ENCODE measurements at places on chromosomes 16 and 17.
A peak's percentile ranks its signal among the peaks of the same experiment; 100 is the strongest.

DNA sequence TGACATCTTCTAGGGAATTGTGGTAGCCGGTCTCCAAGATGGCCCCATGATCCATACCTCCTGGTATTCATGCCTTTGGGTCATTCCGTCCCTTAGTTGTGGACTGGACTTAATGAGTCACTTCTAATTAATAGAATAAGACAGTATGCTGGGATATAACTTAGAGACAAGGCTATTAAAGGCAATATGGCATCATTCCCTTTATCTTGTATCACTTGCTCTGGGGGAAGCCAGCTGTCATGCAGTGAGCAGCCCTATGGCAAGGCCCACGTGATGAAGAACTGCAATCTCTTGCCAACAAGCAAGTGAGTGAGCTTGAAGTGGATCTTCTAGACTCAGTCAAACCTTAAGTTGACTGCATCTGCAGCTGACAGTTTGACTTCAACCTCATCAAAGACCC is 97.8 kb upstream of the MED13 start:
- DNase-seq = peak; percentile 23

- peak; percentile 66 for DNase-seq
Measured at GRCh38 chr17:75632863-75633485, at the start of gene SMIM5. Gene SMIM5, plus strand, starts transcription at chr17:75633434. Its CDS starts 6,768 bp downstream, at chr17:75640202.

DNA sequence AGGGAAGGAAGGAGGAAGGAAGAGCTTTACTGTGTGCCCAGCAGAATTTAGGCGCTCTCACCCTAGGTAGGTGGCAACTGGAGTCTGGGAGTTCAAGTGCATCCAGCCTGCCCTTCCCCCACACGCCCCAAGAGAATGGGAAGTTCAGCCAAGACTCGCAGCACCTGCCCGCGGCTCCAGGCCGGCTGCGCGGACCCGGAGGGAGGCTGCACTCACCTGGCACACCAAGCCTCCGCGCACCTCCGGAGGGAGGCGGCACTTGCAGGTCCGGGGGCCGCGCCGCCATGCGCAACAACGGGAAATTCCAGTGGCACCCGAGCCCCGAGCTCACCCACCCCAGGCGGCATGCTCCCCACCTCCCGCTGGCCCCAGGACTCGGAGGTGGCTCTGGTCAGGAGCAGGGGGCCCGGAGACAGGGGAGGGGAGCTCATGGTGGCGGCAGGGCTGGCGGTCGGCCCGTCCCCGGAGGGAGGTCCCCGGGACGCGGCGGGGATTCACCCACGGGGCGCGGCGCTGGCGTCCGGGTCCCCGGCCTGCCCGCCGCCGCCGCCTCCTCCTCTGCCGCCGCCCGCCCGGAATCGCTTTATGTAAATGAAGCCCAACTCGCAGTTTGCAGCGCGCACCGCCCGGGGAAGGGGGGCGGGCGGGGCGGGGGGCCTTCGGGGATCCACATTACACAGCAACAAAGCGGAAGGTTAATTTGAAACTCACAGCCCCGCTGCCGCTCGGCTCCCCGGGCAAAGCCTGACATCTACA is at the start of gene ZFHX3:
TSS of gene ZFHX3 (minus strand) at position 593 of the 756 bp plus-strand sequence. CDS start 87,983 bp downstream, outside the sequence.
- DNase-seq = no peak

GRCh38 chr17:16999931-17000625 is 28.2 kb upstream of the TNFRSF13B start:
- DNase-seq = no peak

DNA sequence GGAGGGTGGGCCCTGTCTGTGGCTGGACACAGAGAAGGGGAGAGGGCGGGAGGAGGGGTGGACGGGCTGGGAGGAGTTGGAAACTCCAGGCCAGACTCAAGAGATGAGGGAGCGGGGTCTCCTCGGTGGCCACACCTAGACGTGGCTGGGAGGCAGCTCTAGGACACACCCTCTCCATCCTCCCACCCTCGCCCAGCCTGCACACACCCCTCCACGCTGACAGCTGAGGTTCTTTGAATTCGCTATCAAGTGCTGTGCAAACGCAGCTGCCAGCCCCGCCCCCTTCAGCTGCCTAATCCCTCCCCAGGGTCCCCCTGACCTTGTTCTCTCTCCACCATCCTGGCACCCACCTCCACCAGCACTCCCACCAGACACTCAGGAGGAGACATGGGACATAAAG is 48.7 kb downstream of the DNAH17 start:
- DNase-seq = peak; percentile 42

DNA sequence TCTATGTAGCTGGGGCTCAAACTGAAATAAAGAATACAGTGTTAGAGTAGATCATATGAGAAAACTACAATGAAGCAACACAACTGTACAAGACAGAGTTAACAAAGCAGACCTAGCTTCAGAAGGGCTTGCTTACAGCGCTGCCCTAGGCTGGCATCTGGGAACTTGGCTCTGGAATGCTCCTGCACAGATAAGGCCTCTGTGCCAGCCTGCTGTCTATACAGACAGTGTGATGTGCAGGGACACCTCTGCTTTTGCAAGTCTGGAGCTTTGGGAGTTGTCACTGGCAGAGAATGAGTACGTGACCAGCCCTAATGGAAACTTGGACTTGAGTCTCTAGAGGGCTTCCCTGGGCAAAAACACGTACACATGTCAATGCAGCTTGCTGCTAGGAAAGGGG is 32.1 kb upstream of the SLC38A8 start:
- DNase-seq = no peak

- DNase-seq = peak; percentile 54
Measured at GRCh38 chr17:80008383-80008840, 27.3 kb downstream of the TBC1D16 start.

DNA sequence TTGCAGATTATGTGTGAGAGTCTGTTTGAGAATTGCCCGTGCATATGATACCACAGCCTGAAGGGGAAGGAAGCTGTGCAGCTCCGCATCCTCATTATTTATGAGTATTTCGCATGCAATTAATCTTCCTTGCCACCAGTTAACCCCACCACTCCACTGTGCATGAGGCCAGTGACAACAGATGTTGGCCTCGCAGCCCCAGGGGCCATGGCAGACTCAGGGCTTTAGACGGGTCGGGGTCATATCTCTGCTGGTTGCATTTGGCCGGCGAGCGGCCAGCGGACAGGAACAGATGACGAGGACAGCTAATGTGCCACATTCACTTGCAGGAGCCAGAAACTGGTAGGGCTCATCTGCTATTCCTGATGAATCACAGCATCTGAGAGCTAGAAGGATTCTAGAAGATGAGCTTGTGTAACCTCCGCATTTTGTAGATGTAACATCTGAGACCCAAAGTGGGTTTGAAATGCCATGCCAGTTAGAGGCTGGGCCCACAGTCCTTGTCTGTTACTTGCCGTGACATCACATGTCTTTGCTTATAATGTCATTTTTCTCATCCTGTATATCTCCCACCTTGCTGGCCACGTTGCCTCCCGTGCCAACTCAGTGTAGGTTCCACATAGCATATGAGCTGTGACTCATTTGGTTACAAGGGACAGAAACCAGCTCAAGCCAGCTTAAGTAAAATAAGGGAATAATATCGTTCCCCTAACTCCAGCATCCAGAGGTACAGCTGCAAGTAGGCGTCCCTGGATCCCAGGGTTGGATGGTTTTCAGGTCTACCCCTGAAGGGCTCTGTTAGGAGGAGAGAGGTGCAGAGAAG is 137.2 kb downstream of the SNX29 start:
- DNase-seq = no peak

DNA sequence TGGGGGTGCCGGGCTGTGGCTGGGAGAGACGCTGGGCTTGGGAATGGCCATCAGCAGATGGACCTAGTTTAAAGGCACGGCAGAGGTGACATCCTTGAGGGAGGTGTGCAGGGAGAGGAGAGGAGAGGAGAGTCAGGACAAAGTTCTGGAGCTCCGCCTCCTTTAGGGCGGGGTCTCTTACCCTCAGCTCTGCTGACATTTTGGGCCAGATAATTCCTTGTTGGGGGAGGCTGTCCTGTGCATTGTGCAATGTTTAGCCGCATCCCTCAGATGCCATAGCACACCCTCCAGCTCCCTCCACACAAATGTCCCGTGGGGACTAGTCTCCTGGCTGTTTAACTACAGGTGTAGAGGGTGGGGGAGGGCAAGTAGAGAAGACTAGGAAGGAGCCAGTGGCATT is 48.3 kb downstream of the ARHGAP23 start:
- DNase-seq = no peak

- DNase-seq = no peak
Measured at GRCh38 chr16:30958175-30959079, 873 bp downstream of the SETD1A start.

GRCh38 chr17:7496470-7497183 is 12.5 kb downstream of the POLR2A start:
- no peak for DNase-seq

GRCh38 chr17:42535155-42536047 is 640 bp upstream of the NAGLU start:
- DNase-seq = no peak

- no peak for DNase-seq
Measured at GRCh38 chr16:88763502-88764053, 21.4 kb downstream of the PIEZO1 start.

DNA sequence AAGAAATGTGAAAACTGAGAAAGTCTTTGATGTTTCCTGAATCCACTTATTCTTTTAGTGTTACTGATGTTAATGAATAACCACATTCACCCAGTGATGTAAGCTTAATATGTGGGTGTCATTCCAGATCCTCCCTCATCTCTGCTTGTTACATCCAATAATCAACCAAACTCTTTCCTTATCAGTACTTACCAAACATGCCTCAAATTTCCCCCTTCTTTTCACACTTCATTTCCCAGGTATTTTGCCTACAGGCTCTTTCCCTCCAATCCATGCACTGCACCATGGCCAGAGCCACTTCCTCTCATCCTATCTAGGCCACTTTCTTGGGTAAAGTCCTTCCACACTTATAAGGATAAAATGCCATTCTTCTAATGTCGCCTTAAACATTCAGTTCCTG is 451.5 kb downstream of the NPIPA7 start:
- DNase-seq = no peak

DNA sequence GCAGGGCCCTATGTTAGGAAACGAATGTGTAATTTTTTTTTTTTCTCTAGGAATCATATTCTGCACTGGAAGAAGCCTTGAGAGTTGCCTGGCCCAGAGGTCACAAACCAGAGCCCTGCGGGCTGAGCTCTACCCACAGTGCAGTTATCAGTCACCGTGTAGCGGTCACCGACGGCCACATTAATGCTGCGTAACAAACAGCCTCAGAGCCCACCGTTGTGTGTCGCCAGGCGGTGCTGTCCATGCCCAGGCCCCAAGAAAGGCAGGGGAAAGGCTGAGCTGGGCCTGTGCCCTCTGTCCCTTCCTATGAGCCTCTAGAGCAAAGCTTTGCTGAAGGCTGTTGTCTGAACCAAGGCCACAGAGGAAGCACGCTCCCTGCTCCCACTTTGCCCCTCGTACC is 4.5 kb upstream of the LMF1 start:
- no peak for DNase-seq

- no peak for DNase-seq
Measured at GRCh38 chr17:81578038-81578441, 25.9 kb upstream of the FAAP100 start.

DNA sequence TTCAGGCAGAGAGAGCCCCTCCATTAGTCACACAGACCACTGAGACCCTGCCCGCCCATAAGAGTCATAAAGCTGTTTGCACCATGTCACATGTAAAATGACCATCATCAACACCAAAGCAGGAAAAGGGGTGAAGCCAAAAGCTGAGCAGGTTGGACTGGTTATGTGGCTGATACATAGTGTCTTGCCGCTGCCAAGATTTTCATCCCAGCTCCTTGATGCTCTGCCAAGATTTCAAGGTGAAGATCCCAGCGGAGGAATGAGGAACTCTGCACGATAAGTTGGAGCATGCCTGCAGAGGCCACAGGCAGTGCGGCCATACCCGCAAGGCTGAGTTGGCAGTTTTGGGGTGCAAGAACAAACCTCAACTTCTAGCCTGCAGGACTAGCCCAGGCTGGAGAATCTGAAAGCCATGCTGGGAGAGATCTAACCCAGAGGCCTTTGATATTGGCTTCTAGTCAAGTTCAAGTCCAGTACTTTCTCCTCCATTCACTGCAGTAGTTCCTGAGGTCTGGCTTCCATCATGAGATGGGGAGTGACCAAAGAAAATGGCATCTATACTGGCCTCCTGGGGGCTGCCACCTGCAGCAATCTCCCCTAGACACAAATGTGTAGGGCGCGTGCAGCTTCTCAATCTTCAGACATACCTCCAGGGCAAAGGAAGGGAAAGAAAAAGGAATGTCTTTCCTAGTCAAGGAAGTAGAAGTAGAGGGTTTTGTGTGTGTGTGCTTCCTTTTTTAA is 79.7 kb upstream of the NOL11 start:
- no peak for DNase-seq

DNA sequence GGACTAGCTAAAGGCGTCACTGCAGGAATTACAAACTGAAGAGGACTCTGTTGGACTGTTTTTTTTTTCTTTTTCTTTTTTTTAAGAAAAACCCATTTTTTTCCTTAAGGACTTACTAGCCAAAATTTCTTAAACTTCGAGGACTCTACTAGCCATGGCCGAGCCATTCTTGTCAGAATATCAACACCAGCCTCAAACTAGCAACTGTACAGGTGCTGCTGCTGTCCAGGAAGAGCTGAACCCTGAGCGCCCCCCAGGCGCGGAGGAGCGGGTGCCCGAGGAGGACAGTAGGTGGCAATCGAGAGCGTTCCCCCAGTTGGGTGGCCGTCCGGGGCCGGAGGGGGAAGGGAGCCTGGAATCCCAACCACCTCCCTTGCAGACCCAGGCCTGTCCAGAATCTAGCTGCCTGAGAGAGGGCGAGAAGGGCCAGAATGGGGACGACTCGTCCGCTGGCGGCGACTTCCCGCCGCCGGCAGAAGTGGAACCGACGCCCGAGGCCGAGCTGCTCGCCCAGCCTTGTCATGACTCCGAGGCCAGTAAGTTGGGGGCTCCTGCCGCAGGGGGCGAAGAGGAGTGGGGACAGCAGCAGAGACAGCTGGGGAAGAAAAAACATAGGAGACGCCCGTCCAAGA is 878 bp downstream of the HEXIM1 start:
- peak; percentile 38 for DNase-seq

- DNase-seq = peak; percentile 85
Measured at GRCh38 chr17:6475411-6475810, 31.2 kb downstream of the PIMREG start.

GRCh38 chr17:79891113-79891730 is 52.0 kb upstream of the CBX4 start:
- no peak for DNase-seq

GRCh38 chr16:77408607-77409006 is 26.2 kb downstream of the ADAMTS18 start:
- DNase-seq = no peak

GRCh38 chr17:50501054-50501453 is 7.2 kb upstream of the MYCBPAP start:
- peak; percentile 43 for DNase-seq

DNA sequence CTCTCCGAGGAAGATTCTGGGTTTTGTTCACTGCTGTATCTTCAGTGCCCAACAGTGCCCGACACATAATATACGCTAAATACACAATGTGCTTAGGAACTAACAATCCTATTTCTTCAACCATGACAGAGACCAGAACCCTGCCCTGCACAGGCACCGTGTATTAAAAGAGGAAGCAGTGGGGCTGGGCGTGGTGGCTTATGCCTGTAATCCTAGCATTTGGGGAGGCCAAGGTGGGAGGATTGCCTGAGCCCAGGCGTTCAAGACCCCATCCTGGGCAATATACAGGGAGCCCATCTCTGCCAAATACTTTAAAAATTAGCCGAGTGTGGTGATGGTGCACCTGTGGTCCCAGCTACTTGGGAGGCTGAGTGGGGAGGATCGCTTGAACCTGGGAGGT is 19.3 kb downstream of the ARL2BP start:
- DNase-seq = no peak
